ENCODE measurements at places on chromosomes 1 and 21.
A peak's percentile ranks its signal among the peaks of the same experiment; 100 is the strongest.

DNA sequence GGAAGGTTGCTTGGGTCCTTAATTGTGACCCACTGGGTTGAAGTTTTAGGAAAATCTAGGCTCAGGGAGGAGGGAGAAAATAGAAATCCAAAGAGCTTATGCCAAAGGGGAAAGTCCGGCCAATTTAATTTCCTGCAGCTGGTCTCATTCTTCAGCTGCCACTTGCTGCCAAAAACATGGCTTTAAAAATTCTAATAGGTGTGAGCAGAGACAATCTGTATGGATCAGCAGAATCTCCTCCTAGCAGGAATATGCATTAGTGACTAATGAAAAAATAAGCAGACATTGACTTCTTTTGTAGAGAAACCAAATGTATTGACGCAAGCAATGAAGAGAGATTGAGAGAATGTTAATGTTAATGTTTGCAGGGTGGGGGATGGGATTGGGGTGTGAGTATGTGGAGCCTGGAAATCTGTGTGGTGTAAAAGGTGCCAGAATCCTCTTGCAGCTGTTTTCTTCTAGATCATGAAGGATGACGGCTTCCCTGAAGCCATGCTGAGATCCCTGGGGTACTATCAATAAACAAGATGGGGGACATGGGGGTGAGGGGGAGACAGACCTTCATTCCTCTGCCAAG lies 35.3 kb downstream of the VWA5B1 start:
- DNase-seq: no peak

DNA sequence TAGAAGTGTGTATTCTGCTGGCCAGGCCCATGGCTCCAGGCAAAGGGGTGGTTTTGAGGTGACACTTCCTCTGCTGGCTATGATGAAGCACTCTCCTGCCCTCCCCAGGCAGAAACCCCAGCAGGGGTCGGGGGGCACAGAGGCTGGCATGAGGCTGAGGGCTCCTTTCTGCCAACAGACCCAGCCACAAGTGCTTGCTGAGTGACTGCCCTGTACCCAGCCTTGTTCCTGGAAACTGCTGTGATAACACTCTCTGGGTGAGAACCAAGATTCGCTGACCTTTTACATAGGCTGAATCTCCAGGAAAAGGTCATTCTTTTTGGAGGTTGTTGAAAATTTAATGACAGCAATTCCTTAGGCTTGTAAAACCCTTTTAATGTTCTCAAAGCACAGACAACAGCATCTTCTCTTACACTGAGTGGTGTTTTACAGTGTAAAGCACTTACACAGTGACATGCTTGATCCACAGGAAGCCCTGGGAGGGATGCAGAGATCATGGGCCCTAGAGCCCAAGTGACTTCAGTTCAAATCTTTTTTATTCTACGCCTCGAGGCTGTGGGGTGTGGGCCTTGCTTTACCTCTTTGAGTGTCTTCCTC lies 155.5 kb upstream of the FGGY start:
- no peak for DNase-seq

- DNase-seq: no peak
These were observed 25.4 kb downstream of the ZNF362 start for GRCh38 chr1:33281554-33282303.

DNA sequence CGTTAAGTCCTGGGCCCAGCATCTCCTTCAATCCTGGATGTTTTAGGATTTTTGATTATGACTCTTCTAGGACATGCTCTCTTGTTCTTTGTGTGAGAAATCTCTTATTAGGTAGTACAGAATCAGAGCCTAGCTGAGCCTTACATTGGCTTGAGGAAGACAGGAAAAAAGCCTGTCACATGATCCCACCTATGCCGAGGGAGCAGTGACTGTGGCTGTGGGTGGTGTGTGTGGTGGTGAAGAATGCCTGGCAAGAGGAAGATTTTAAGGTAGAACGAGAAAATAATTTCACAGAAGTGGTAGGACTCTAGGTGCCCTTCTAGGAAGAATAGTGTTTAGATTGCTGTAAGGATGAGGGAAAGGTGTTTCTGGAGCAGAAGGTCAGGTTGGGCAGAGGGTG lies 449.5 kb upstream of the PROX1 start:
- no peak for DNase-seq

- no peak for DNase-seq
These were observed 47.8 kb downstream of the UROD start for GRCh38 chr1:45059829-45060228.

DNA sequence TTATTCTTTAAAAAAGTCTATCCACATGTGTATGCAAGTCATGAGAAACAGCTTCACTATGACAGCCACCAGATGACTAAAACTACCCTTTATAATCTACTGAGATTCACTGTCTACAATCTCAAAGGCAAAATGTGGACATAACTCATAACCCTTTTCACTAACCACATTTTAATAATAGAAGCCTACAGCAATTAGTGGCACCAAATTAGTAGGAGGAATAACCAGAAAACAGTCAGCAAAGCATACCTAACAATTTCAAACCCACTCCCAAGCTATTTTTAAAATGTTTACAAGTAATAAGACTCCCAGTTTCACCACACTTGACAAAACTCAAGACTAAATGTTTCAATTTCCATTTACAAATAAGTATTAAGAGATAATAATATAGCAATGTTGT lies 442.9 kb downstream of the PTPRC start:
- DNase-seq: no peak

DNA sequence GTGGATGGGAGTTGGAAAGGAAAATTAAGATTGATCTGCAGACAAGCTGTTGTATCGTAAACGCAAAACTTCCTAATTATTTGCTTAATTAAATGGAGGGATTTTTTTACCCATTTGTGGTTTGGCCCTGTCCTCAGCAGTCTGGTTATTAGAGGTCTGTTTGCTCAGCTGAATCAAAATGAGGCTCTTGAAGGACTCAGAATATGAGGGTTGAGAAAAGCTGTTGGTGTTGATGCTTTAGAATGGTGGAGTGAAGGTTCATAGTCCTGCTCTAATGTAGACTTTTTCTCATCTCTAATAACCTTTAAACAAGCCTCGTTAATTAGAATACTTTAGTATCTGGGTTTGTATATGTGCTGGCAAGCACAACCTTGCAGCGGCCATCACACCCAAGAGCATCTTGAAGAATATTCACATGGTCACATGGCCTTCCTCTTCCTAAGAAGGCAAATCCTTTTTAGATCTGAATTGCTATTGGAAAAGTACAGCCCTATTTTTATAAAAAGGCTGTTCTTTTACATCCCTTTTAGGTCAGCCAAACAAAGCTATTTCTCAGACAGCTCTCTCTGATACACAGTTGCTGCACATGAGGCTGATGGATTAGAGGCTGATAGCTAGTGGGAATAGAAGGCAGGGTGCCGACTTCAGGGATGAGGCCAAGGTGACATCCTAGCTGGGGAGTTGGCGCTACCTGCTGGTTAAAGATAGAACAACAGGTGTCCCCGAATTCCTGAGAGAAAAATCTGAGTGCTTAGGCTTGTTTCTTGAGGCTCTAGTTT lies 53.8 kb downstream of the MACF1 start:
- DNase-seq: peak; percentile 75

DNA sequence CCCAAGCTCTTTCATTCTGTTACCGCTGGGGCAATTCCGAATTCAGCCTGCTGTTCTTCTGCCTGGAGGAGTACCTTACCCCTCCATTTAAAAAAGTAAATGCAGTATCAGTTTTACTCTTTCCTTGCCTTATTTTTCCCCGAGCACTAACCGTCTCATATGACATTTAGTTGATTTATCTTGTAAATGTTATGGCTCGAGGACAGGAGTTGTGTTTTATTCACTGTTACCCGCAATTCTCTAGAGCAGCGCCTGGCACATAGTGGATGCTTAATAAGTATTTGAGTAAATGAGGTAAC lies 425 bp upstream of the TADA1 start:
- DNase-seq: no peak

GRCh38 chr1:223374064-223374610 lies 10.2 kb upstream of the SUSD4 start:
- no peak for DNase-seq

GRCh38 chr1:205430696-205431305 lies 8.9 kb upstream of the LEMD1 start:
- peak; percentile 59 for DNase-seq

GRCh38 chr1:199799116-199799515 lies 228.4 kb upstream of the NR5A2 start:
- no peak for DNase-seq

DNA sequence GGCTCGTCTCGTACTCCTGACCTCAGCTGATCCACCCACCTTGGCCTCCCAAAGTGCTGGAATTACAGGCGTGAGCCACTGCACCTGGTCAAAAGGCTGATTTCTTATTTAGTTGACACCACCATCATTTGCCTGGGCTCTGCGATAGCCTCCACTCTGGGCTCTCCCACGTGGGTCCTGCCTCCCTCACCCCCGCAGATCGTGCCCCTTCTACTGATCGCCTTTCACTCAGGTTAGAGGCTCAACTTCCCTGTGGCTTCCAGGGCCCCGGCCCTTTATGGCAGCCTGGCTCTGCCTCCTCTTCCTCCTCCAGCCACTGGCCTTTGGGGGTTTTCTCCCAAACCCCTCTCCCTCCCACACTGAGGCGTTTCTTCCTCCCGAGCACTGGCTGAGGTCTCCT lies 2.5 kb upstream of the MFAP2 start:
- DNase-seq: no peak

DNA sequence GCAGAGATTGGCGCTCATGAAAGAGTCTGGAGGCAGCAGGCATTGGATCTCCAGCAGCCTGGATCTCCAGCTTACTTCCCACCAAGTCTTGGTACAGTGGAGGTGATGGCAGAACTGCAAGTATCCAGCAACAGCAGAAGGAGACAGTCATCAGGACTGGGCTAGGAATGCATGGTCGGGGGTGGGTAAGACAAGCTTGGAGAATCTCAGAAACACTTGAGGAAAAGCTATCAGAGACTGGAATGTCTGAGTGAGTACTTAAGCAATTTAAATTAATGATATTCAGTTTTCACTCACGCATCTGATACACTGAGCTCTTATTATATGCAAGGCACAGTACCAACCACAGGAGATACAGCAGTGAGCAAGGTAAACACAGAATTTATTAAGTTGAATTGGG lies 9.8 kb downstream of the TMEM35B start:
- no peak for DNase-seq

DNA sequence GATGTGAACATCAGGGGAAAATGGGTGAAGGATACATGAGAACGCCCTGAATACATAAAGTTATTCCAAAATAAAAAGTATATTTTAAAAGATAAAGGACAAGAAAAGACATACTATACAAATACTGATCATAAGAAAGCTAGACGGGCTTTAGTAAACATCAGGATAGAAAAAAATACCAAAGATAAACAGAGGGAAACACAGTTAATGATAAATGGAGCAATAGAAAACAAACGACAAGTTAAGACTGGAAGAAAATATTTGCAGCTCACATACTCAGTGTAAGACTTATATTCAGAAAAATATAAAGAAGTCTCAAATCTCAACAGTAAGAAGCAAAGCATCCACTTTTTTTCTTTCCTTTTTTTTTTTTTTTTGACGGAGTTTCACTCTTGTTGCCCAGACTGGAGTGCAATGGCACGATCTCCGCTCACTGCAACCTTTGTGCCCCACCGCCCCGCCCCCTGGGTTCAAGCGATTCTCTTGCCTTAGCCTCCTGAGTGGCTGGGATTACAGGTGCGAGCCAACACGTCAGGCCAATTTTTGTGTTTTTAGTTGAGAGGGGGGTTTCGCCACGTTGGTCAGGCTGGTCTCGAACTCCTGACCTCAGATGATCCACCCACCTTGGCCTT lies 94.8 kb downstream of the OMA1 start:
- no peak for DNase-seq

DNA sequence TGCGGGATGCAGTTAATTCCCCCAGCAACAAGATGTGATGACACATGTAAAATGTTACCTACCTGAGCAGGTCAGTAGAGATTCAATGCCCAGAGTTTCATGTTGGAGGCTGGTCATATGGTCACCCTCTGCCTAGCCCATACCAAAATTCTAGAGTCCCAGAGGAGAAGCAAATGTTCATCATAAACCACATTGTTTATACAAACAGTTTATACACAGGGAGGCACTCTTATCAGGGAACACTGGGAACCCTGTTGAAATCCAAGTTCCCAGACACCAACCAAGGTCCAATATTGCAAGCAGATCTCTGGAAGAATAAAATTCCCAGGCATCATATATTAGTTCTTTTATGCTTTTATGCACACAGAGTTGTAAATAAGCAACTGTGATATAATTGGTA lies 10.5 kb downstream of the HAO2 start:
- DNase-seq: no peak

- no peak for DNase-seq
These were observed 11.5 kb downstream of the HIPK1 start for GRCh38 chr1:113940365-113941244.

GRCh38 chr1:17579951-17580939 lies 40.7 kb downstream of the ARHGEF10L start:
- DNase-seq: no peak

DNA sequence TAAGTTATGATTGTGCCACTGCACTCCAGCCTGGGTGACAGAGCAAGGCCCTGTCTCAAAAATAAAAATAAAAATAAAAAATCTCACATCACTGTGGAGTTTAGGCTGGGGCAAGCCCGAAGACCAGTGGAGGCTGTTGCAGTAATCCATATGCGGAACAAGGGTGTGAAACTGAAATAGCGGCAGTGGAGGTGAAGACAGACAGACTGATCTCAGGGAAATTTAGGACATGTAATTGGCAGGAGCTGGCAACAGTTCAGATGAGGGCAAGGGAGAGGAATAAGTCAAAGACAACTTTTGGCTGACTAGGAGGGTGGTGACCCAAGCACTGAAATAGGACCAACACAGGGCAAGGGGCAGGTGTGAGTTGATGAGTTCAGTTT lies 8.4 kb downstream of the ARMH1 start:
- DNase-seq: no peak

- peak; percentile 52 for DNase-seq
These were observed 3.0 kb downstream of the AURKAIP1 start for GRCh38 chr1:1371746-1372711.

- peak; percentile 71 for DNase-seq
These were observed 6.7 kb upstream of the WNT2B start for GRCh38 chr1:112501810-112502641.

- peak; percentile 97 for DNase-seq
These were observed 53.3 kb upstream of the SYT14 start for GRCh38 chr1:209884665-209885117.

GRCh38 chr1:41540886-41541591 lies 56.6 kb upstream of the EDN2 start:
- DNase-seq: no peak

- no peak for DNase-seq
These were observed 10.3 kb downstream of the GPR37L1 start for GRCh38 chr1:202133001-202133400.

DNA sequence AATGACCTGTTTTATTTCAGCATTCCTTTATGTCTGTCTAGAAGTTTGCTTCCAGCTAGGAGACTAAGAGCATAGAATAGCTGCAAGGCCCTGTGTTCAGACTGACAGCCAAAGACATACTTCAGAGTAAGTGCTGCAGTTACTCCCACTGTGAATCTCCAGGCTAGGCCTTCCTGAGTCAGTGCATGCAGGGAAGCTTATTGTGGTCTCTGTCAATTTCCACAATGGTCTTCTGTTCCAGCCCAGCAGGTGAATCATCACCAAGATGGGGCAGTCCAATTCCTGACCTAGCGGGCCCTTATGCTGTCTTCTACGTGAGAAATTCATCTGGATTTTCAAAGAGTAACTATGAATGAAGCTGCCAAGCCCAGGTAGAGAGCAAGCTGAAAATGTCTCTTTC lies 146.3 kb upstream of the C8B start:
- DNase-seq: no peak

Data from endothelial cell of umbilical vein (primary cell).